HCT116 (cell line): ENCODE measurements at places on chromosomes 6 and 20. TPM values are rescaled to one million over a fixed set of nuclear protein-coding genes. Genes with fewer than 3 reads are reported as not detected.

DNA sequence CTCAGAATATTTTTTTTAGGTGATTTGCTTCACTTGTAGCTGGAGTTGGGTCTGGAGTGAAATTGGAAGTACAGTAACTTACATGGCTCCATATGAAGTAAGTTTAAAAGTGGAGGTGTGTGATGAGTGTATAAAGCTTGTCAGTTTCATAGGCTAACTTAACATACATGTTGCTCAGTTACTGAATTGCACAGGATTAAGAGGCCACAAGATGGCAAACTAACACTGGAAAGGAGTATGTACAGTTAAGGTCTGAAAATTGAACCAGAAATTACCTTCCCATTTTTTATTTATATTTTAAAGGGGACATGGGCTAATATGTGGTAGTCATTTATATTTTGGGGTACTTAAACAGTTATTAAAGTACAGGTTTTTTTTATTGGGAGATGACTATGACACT lies 45.3 kb upstream of the SMIM8 start:
- no peak for DNase-seq

DNA sequence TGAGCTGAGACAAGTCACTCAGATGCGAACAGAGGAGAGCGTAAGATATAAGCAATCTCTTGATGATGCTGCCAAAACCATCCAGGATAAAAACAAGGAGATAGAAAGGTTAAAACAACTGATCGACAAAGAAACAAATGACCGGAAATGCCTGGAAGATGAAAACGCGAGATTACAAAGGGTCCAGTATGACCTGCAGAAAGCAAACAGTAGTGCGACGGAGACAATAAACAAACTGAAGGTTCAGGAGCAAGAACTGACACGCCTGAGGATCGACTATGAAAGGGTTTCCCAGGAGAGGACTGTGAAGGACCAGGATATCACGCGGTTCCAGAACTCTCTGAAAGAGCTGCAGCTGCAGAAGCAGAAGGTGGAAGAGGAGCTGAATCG lies 9.5 kb upstream of the SNRNP48 start:
- DNase-seq: no peak

- DNase-seq: no peak
Measured at GRCh38 chr20:1955217-1955616, 38.6 kb downstream of the PDYN start.

- DNase-seq: no peak
Measured at GRCh38 chr6:7085911-7086310, 21.9 kb upstream of the RREB1 start.

GRCh38 chr6:137081997-137082396 lies 37.2 kb upstream of the IL20RA start:
- no peak for DNase-seq

- DNase-seq: no peak
Measured at GRCh38 chr6:84758486-84758885, 5.9 kb downstream of the TBX18 start.

GRCh38 chr20:39879296-39879695 lies 809.7 kb downstream of the MAFB start:
- no peak for DNase-seq

GRCh38 chr6:40556881-40557280 lies 30.3 kb downstream of the LRFN2 start:
- no peak for DNase-seq

GRCh38 chr20:33675136-33675959 lies 1.1 kb upstream of the NECAB3 start:
- DNase-seq: no peak

TPMT gene
- total RNA-seq: 10.1 TPM

ANGPT4 gene
- not detected for total RNA-seq

IL17A gene
- total RNA-seq: not detected

SYCP2 gene
- total RNA-seq: 0.59 TPM

PARD6B gene
- total RNA-seq: 41.3 TPM
